ENCODE measurements at places on chromosomes 7 and 10.
A peak's percentile ranks its signal among the peaks of the same experiment; 100 is the strongest.

DNA sequence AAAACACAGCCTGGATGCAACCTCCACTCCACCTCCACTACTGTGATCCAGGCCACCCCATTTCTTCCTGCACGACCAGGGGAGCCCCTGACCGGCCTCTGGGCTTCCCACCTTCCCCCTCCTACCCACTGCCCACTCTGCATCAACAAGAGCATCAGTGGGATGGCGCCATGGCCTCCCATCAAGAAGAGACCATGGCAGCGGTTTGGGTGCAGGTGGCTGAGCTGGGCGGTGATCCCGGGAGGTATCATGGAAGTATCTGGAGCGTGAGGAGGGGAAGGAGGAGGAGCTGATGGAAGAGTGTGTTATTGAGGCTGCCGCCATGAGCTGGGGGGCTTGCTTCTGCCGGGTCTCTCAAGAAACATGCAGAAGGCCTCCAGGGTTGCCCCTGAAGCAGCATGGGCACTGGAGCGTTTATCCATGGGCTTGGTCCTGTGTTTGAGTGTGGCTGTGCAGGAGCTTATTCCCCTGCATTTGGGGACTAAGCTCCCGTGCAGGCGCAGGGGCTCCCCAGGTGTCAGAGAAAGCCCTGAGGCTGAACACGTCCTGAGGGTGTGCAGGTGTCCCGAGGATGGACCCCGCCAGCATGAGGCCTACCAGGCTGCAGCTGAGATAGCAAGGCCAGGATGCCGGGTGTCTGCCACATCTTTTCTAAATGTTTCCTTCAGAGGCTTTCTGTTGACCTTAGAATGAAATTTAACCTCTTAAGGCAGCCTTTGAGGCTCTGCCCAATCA, 99.2 kb upstream of the PCBD1 start:
- no peak for DNase-seq

DNA sequence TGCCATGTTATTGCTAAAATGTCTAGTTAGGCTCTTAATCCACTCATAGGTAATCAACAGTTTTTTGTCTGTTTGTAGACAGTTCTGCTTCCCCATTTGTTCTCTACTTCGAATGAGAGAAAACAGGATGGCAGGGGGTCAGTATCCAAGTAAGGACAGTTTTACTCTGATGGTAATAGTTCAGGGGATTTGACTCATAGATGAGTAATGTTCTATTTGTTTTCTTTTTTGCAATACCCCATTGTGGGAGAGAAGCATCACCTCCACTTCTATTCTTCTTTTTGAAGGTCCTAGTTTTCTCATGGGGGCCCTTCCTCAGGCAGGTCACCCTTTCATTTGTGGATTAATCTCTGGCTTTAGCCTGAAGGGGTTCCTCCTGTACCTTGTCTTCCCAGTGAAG, 13.9 kb downstream of the PCLO start:
- DNase-seq = no peak

GRCh38 chr7:89458114-89458513, 662.6 kb upstream of the TEX47 start:
- no peak for DNase-seq

- no peak for DNase-seq
These were observed 189.2 kb upstream of the PODXL start for GRCh38 chr7:131745390-131746248.

GRCh38 chr7:100835903-100836811, 8.8 kb upstream of the EPHB4 start:
- no peak for DNase-seq

GRCh38 chr10:100254191-100254590, 13.2 kb downstream of the CWF19L1 start:
- DNase-seq = no peak

GRCh38 chr7:132878204-132878919, 203.5 kb downstream of the CHCHD3 start:
- DNase-seq = no peak

GRCh38 chr7:44980393-44981034, 1.7 kb upstream of the MYO1G start:
- peak; percentile 65 for DNase-seq

GRCh38 chr7:23106823-23107663, 1.5 kb downstream of the KLHL7 start:
- DNase-seq = no peak

DNA sequence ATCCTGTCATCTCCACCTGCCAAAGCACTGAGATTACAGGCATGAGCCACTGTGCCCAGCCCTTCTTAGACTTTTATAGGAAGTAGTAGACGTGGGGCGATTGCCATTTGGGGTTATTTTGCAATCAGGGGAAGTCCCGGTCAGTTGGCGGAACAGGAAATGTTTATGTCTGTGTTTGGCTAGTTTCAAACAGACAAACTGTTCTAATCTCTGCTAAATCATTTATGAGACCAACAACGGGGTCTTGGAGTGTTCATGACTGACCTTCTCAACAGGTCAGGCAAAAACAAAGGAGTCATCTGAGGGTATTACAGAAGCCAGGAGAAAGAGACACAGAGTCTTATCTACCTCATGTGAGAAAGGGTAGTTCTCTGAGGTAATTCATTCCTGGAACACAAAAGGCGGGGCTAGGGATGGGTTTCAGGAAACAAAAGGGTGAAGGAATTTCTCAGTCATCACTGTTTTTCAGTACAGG, 6.6 kb upstream of the TPK1 start:
- no peak for DNase-seq

Measured in activated CD8-positive, alpha-beta memory T cell treated with anti-CD3 and anti-CD28 coated beads, Interleukin-2, amount 50 U/mL, for 4 hours (primary cell).